Activated T-cell treated with anti-CD3 and anti-CD28 coated beads for 48 hours (primary cell): ENCODE measurements at places on chromosomes 5 and 9.

DNA sequence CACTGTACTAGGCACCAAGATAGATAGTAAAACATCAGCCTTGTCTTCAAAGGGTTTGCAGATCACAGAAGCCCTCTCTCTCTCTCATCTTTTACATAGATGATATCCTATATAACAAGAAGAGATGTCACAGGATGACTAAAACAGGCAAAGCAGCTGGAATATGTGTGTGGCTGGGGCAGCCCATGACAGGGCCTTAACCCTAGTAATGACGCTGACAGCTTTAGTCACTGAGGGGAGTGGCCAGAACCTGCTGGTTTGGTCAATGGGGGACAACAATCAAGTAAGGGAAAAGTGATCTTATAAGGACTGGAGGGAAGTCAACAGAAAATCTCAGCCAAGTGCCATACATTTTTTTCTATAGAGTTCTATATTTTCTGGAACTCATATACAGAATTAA is 41.9 kb upstream of the RIC1 start:
- DNase-seq, result peak; percentile 52

- no peak for DNase-seq
Observed at GRCh38 chr9:5871785-5872184, 18.9 kb upstream of the MLANA start.

GRCh38 chr9:92501671-92502393 is 19.5 kb upstream of the ASPN start:
- no peak for DNase-seq

DNA sequence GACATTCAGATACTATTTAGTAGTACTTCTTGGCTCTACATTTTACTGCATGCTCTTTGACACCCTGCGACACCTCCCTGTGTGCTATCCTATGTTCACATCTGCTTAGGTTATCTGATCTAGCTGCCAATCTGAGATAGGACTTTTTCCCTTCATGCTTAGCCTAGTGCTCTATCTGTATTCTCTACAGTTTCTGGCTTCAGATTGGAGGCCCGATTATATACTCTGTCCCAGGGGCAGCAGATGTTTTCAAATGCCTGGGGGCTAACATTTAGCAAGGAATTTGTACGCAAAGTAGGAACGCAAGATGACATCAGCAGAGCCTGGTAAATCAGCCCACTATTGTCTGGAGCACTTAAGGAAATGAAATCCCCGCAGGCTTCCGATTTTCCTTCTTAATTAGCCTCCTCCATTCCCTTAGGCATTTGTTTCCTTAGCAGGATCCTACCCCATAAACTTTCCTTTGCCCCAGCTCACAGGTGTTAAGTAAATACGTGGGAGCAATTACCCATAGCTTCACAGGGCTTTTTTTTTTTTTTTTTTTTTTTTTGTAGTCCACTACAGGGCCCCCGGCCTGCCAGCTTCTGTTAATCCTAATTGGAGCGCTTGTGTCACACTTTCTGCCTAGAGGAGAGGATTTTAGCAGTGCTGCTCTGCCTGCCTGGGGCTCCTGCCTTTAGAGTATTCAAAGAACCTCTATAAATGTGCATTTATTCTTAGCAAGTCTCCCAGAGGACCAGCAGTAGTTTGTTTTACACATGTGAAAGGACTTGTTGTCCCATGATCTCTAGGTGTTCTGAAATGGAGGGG is 61.1 kb upstream of the LPAR1 start:
- no peak for DNase-seq

- no peak for DNase-seq
Observed at GRCh38 chr9:127710204-127710783, 3.5 kb downstream of the CFAP157 start.

GRCh38 chr9:93576258-93577077 is at the start of gene PHF2:
Gene PHF2, plus strand, starts transcription at chr9:93576584. Its CDS starts 190 bp downstream, at chr9:93576774.
- DNase-seq, result peak; percentile 15

- DNase-seq, result no peak
Observed at GRCh38 chr9:69599232-69599971, 72.8 kb downstream of the APBA1 start.
